Activated naive CD4-positive, alpha-beta T cell (primary cell): ENCODE measurements at places on chromosomes 1 and 21.

DNA sequence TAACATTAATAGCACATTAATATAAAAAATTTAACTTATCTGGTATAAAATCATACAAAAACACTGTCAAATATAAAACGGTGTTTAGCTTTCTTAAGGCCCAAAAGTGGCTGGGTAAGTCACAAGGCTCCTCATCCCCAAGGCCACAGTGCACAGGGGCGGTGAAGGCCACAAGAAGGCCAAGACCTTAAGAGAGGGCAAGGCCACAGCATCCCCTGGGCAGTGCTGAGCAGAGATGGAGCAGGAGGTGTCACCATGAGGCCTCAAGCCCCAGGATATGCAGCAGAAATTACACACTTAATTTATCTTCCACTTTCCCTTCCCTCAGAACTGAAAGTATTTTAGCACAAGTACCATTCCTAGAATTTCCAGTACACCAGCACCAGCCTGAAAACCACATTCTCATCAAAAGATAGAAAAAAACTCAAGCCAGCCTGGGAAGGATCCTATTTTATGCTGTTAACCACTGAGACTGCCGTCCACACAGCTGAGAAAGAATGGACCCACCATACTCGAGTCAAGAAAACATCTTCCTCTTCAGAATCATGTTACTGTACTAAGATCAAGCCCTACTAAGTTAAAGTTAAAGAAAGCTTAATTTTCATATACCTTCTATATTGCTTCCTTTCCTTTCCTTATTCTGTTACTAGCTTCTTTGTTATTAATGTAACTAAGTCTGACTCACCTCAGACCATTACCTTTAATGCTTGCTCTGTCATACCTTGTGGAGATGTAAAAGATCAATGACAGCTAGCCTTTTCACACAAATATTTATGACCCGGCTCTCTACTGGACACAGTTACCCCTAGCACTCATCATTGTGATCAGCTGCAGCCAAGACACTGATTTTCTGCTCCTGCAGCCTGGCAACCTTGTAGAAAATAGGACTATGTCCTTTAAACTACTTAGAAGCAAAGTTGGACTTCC, 26.4 kb upstream of the FMO1 start:
- no peak for DNase-seq

DNA sequence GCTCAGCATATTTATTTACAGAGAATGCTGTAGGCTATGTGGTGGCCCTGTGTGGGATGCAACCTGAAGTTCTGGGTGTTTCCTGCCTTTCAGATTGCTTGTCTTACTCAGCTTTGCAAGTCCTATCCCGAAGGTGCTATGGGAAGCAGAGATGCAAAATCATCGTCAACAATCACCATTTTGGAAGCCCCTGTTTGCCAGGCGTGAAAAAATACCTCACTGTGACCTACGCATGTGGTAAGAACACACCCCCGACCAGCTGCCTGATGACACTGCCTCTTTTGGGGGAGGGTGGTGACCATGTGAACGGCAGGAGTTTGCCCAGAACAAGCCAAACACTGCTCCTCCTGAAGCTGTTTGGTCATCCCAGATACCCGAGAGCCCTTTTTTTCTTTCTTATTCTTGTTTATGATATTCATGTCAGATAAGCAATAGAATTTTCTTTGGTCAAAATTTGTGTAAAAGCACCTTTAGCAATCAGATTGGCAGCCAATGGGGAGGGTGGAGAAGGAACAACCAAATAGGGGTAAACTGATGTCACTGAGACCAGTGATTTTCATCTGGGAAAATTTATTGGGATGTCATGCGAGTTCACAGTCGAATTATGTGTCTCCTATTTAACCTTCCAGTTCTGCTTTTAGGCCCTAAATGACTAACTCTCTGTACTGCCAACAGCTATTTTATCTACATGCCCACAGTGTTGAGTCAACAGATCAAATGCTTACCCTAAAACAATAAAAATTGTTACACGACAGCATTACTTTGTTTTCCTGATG, 82.6 kb downstream of the EVA1C start:
- DNase-seq = no peak

- DNase-seq = no peak
Observed at GRCh38 chr21:42164064-42164789, 54.7 kb upstream of the ABCG1 start.

GRCh38 chr1:164709541-164710278, 150.7 kb downstream of the PBX1 start:
- no peak for DNase-seq

- no peak for DNase-seq
Observed at GRCh38 chr1:57369889-57370288, 54.0 kb downstream of the DAB1 start.

- DNase-seq = no peak
Observed at GRCh38 chr1:218384581-218384993, 39.5 kb downstream of the TGFB2 start.

- no peak for DNase-seq
Observed at GRCh38 chr1:214026985-214027384, 39.2 kb downstream of the PROX1 start.

DNA sequence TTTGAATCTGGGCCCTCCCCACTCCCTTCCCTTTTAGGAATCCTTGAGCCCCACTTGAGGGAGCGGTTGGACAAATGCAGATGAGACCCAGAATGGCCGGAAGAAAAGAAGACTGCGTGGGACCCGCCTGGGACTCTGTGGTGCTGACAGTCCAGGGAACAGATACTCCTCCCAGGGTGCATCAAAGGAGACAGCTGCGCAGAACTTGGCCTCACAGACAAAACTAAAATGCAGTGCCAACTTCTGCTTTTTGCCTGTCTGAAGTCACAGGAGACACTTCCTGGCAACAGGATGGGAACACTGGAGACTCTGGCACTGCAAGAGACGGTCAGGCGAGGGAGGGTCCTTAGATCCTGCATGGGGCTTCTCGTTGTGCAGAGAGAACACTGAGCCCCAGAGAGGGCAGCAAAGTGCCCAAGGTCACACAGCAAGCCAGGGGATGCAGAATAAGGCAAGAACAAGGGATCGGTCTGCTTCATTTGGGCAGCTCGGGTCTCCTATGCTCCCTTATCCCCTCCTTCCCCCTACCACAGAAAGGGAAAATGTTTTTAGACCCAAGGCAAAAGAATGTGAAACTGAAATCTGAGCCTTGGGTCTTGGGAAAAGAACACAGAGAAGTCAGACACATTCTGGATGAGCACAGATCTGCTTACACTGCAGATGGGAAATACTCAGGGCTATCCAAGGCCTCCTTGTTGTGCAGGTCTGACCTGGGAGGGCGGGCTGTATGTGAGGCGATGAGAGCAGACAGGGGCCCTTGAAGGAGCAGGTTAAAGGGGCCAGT, 182.4 kb downstream of the TRABD2B start:
- no peak for DNase-seq

DNA sequence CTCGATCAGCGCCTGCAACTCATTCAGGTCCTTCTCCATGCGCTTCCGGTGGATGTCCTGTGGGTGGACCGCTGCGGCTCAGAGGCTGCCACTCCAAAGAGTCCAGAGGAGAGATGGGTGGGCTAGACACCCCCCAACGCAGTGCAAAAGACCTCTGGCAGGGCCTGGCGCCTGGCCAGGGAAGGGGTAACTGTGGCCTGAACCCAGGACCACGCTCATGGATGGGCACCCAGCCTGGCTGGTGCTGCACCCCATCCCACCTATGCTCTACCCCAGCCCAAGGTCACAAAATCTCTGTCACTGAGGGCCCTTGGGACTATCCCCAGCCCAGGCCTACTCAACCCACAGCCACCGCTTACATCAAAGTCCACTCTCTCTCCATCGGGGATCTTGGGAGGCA, 12.2 kb downstream of the TNNT2 start:
- DNase-seq = no peak

- peak; percentile 8 for DNase-seq
Observed at GRCh38 chr1:109193653-109194590, 19.8 kb upstream of the SARS1 start.

DNA sequence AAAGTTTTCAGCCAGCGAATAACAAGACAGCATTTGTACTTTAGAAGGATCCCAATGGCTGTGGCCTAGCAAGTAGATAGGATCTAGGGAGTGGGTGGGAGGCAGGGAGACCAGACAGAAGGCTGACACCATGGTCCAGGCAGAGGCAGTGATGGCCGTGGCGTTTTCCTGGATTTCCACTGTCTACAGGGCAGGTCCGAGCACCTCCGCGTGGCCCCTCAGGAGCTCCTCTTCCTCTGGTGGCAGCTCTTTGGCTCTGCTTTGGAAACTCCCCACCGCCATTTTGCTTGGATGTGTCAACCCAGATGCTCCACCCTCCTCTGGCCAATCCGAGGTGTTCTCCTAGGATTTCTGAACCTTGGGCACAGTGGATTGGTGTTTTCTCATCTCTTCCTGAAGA, 25.1 kb downstream of the PADI4 start:
- no peak for DNase-seq

- no peak for DNase-seq
Observed at GRCh38 chr21:43299441-43300277, 127.3 kb downstream of the SIK1 start.

- no peak for DNase-seq
Observed at GRCh38 chr1:65174585-65174984, 26.6 kb downstream of the AK4 start.

GRCh38 chr1:44661781-44662682, 12.2 kb downstream of the TMEM53 start:
- DNase-seq = no peak

DNA sequence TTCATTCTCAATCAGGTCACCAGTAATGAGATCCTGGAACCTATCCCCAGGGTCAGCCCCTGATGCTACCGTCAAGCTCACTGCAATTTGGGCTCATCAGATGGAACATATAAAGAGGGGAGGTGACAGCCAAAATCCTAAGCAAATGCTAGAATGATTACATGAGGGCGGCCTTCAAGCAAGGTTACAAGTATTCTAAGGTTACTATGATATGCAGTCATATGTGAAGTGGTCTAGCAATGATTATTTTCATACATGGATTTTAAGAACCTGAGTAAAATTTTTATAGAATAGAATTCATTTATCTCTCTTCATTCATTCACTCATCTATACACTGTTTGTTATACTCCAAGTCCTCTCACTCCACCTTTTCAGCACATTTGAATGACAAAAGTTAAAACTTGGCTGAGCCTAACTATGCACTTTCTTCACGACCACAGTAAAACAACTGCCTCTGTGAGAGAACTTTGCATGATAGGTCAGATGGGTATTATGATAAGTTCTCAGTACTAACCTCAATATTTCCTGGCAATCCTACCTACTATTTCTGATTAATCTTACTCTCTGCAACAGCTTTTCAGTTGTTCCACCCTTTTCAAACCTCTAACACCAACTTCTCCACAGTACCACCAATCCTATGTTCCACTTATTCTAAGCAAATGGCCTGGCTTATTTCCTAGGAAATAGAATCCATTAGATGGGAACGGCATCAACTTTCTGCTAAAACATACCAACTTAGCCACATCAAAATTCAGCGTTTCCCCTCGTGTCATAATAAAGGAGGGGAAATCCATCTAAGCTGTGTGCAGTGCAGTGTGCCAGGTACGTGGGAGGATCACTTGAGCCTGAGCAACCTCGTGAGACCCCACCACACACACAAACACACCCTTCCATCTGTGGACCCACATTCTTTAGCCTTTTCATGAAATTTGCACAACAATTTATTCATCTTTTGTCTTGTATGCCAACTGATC, 32.0 kb downstream of the LHX9 start:
- no peak for DNase-seq
